ENCODE measurements at places on chromosomes 13 and 19.

GRCh38 chr19:1844513-1845124 lies 3.7 kb downstream of the REXO1 start:
- no peak for DNase-seq

GRCh38 chr13:50208826-50209335 lies 193.6 kb downstream of the KCNRG start:
- no peak for DNase-seq

DNA sequence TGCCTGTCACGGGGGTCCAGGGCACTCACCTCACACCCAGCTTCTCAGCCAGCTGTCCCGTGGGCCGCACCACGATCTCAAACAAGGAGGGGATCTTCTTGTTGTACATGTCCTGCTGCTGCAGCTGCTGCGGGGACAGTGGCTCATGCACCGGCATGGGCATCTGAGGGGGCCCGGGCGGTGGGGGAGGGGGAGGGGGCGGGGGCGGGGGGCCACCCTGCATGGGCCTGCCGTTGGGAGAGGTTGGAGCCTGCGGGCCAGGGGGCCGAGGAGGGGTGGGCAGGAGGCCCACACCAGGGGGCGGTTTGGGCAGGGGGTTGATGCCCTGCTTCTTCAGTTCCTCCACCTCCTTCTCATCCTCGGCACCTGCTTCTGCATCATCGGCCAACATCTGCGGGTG lies 23.9 kb upstream of the TMEM160 start:
- DNase-seq, result no peak

DNA sequence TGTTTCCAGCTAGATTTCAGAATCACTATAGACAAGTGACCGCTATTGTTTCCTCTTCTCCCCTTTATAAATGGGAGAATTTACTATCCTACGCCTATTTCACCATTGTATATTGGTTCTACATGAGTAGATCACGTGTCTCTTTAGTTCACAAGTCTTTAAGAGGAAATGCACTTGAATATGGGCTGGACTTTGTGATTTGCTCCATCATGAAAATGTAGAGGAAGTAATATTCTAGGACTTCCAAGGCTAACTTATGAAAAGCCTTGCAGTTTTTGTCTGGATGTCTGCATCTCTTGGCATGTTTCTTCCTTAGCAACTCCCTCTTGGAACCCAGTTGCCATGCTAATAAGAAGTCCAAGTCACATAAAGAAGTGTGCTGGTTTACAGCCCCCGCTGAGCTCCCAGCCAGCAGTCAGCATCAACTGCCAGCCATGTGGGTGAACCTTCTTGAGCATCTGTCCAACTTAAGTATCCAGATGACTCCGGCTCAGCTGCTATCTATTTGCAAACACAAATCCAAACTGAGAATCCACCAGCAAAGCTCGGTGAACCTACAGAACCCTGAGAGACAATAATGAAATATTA lies 4.8 kb upstream of the FBXL3 start:
- DNase-seq, result peak; percentile 9

DNA sequence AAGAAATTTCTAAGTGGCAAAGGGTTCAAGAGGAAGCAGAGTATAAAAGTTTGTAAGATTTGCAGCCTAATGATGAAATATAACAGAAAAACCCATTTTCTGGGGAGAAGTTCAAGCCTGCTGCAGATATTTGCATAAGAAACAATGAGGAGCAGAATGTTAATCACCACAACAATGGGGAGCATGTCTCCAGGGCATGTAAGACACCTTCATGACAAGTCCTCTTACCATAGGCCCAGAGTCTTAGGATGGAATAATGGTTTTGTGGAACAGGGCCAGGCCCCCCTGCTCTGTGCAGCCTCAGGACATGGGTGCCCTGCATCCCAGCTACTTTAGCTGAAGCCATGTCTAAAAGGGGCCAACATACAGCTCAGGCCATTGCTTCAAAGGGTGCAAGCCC lies 809.0 kb upstream of the SLITRK5 start:
- no peak for DNase-seq

All from WERI-Rb-1 (cell line).